MCF 10A (cell line): ENCODE measurements at places on chromosomes 2 and 18. TPM values are rescaled to one million over a fixed set of nuclear protein-coding genes. Genes with fewer than 3 reads are reported as not detected.
A peak's percentile ranks its signal among the peaks of the same experiment; 100 is the strongest.

DNA sequence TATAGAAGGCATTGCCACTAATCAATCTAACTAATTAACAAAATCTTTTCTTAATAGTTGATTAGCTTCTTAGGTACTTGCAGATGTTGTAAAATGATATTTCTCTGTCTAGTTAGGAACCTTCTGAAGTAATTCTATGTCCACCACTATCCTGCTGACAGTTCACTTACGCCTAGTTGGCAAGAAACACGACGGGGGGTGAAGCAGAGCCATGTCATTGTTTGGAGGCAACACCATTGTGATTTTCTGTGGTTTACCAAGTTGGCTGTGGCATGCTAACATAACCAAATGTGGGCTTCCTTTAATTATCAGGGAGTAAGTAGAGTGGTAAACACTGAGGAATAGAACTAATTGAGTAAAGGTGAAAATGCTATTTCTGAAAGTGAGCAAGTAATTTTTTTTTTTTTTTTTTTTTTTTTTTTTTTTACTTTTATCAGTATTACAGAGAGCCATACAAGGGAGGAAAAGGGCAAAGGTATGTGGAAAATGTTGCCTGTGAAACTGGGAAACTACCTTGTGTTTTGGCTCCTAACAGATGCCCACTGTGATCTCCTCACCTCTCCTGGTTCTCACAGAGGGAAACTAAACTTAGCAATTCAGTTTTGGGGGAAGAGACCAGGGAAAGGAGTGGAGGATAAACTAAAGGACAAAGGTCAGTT is 126.8 kb downstream of the MEIS1 start:
- no peaks in the 10 kb centered on the region for H3K4me1 ChIP-seq
- H3K27me3 ChIP-seq = no peaks in the 10 kb centered on the region
- no peak overlapping the region for H3K27ac ChIP-seq
- no peak for DNase-seq

Gene PCGF1
- 37.5 and 41.6 TPM in 2 replicates for total RNA-seq

DNA sequence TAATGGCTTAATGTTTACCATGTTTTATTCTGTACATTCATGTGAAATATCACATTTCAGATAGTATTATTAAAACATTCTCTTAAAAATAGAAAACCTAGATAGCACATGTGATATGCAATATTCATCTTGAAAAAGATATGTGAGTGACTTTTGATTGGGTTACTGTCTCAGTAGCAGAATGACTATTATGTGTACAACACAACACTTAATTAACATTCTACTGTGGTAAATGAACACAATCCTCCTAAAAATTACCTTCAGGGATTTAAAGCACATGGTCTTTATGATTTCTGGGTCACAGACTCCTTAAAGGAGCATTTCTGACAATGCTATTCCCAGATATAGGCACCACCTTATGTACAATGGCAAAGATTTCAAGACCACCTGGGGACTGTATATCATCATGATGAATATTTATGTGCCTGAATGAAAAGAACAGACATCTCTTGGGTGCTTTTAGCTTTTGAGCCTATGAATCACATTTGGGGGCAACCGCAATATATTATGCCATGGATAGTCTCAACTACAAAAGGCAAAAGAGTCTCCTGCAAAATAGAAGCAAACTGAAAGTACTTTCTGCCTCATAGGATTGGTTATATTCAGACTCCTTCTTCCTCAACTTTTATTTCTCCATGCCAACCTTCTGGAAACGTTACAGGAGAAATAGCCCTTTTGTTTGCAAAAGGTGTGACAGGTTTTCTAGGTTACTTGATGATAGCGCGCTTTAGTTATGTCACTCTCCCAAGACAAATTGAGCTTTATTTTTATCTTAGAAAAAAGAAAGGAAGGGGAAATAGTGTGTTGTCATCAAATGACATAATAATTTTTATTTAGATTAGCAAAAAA is 259.0 kb downstream of the CALCRL start:
- no peak for DNase-seq
- no peak overlapping the region for H3K27ac ChIP-seq
- H3K27me3 ChIP-seq = no peaks in the 10 kb centered on the region
- no peaks in the 10 kb centered on the region for H3K36me3 ChIP-seq
- H3K4me1 ChIP-seq = no peaks in the 10 kb centered on the region

DNA sequence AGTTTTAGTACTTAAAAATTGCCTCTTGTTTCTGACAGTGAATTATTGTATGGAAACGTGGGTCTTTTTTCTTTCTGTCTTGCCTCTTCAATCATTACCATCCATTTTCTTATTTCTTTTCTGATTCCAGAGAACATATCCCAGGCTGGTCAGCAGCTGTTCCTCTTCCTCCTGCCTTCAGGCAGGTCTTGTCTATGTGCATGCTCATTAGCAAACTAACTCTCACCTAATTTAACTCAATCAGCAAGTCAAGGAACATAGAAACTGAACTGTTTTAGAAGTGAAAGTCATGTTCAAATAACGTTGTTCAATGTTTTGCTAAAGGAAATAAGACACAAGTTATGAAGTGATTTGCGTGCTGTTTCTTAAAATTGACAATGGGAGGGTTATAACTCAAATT is 241.5 kb downstream of the PTGR3 start:
- peaks cover 11% of the 10 kb centered on the region for H3K36me3 ChIP-seq
- DNase-seq = no peak
- H3K27ac ChIP-seq = no peak overlapping the region
- no peaks in the 10 kb centered on the region for H3K4me1 ChIP-seq

DNA sequence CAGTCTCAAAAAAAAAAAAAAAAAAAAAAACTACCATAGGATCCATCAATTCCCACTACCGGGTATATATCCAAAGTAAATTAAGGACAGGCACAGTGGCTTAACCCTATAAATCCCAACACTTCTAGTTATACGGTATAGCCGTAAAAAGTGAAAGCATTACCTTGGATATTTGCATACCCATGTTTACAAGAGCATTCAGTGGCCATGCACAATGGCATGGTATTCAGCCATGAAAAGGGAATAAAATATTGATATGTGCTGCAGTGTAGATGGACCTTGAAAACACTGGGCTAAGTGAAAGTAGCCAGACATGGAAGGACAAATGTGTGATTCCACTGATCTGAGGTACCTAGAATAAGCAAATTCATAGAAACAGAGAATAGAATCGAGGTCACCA is 111.8 kb upstream of the CAB39 start:
- H3K27me3 ChIP-seq = no peaks in the 10 kb centered on the region
- H3K4me1 ChIP-seq = no peaks in the 10 kb centered on the region
- no peak overlapping the region for H3K27ac ChIP-seq
- no peaks in the 10 kb centered on the region for H3K36me3 ChIP-seq

Gene FBLN7
- 0.07 and 0.14 TPM in 2 replicates for total RNA-seq

DNA sequence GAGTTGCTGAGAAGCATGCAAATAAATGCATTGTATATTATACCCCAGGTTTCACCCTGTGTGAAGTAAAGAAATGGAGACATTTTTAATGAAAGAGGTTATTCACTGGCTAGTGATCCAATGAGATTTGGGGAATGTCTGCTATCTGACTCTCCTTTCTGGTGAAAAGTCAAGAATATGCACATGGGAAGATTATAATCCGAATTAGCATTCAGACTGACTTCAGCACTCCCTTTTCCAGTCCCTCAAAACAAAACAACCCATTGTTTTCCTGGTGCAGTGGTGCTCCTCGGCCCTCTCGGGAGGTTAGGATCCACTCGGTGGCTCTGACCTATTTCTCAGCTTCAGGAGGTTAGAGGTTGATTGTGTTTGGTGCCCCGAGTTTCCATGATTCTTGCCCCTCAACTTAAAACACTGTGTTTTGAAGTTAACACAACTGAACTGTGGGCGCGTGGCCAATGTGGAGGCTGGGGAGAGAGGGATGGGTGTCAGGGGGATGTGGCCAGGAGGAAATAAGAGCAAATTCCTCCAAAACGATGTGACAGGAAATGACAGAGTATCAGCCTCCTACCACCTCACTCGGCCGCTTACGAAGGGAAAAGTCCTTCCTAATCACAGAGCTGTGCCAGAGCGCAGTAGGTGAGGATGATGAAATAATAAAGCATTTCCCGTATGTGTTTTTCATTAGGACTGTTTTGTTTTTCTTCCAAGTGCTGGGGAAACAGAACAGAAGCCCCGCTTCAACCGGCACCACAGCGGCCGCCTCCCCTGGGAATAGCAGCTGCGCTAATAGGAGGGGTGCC is 440.1 kb downstream of the MTX2 start:
- no peak overlapping the region for H3K27ac ChIP-seq
- no peak overlapping the region for H3K4me3 ChIP-seq
- H3K4me1 ChIP-seq = no peaks in the 10 kb centered on the region
- H3K36me3 ChIP-seq = peaks cover 5% of the 10 kb centered on the region
- no peak for DNase-seq

DNA sequence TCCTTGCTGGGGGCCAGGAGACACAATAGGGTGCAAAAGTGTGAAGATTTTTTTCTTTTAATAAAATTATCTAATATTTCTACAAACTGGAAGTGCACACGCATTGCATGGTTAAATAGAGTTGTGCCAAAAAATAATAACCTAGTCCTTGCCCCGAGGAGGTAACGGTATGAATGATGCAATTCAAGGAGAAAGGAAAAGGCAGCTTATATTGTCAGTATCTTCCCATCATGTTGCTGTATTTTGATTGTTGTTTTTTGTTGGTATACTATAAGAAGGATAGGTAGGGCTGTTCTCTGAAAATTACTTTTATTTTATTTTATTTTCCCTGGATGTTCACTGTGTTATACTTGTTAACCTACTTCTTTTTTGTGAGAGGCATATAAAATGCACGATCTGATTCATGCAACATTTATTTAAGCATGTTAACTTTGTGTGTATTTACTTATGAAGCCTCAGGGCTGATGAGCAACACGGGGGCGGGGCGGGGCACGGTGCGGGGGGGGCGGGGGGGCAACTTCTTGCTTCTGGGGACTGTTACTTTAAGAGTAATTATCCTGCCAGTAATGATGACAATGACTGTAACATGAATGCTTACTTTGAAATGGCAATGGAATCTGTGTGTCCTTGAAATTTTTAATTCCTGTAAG is 118.6 kb downstream of the AQP4 start:
- peak overlapping the region; percentile 71 for H3K27ac ChIP-seq
- peak overlapping the region; percentile 40 for H3K4me3 ChIP-seq
- peaks cover 32% of the 10 kb centered on the region for H3K4me1 ChIP-seq
- no peaks in the 10 kb centered on the region for H3K36me3 ChIP-seq

Gene TRAPPC12
- 84.4 and 102 TPM in 2 replicates for total RNA-seq

GRCh38 chr2:54704688-54705605 is 18.5 kb upstream of the EML6 start:
- DNase-seq = peak; percentile 77
- no peak overlapping the region for H3K4me3 ChIP-seq
- H3K27me3 ChIP-seq = no peaks in the 10 kb centered on the region

Gene MOCOS
- total RNA-seq = 69.1 and 81.1 TPM in 2 replicates

- H3K4me1 ChIP-seq = peaks cover 14% of the 10 kb centered on the region
- no peaks in the 10 kb centered on the region for H3K27me3 ChIP-seq
- no peak for DNase-seq
- H3K27ac ChIP-seq = no peak overlapping the region
Measured at GRCh38 chr2:46775722-46776121, 139.9 kb downstream of the MCFD2 start.
